ENCODE measurements at places on chromosomes 1 and 21. TPM values are rescaled to one million over a fixed set of nuclear protein-coding genes. Genes with fewer than 3 reads are reported as not detected.

The PALMD gene
- total RNA-seq = 115 TPM

The FCRL1 gene
- total RNA-seq = not detected

The CELA2B gene
- not detected for total RNA-seq

The NAV1 gene
- 63.3 TPM for total RNA-seq

The PLA2G2F gene
- not detected for total RNA-seq

The TMPRSS2 gene
- total RNA-seq = not detected

The CCDC181 gene
- 0.47 TPM for total RNA-seq

The MRPL55 gene
- 58.6 TPM for total RNA-seq

The SKI gene
- 35.3 TPM for total RNA-seq

DNA sequence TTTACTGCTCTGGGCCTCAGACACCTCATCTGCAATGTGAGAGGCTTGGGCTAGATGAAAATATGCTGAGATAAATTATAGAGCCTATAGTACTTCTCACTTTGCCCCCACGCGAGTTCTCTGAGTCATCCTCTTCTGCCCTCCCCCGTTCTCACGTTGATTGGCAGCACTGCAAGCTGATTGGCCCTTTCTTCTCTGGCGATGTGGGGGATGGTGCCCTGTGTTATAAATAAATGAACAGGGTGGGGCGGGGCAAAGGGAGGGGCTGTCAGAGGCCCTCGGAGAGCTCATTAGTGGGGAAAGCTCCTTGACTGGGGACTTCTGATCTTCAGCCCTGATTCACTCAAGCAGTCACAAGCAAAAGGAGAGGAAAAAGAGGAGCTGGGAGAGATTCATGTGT, 64.3 kb upstream of the ZC3H12A start:
- DNase-seq = no peak

GRCh38 chr1:192571668-192572067, 3.9 kb upstream of the RGS1 start:
- no peak for DNase-seq

GRCh38 chr1:159011751-159012150, 2.0 kb downstream of the IFI16 start:
- DNase-seq = no peak

- DNase-seq = no peak
Measured at GRCh38 chr1:241074507-241074906, 282.5 kb downstream of the RGS7 start.

DNA sequence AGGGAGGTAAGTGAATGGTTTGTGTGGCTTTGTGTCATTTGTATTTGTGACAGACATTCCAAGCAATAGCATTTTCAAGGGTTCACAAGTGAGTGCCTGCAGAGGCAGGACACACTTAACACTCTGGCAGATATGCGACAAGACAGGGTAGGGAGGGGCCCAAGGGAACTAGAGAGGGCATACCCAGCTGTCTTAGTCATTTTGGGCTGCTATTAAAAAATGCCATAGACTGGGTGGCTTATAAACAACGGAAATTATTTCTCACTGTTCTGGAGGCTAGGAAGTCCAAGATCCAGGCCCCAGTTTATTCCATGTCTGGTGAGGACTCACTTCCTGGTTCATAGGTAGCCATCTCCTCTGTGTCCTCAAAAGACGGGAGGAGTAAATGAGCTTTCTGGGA, 137.4 kb downstream of the FGGY start:
- DNase-seq = no peak

DNA sequence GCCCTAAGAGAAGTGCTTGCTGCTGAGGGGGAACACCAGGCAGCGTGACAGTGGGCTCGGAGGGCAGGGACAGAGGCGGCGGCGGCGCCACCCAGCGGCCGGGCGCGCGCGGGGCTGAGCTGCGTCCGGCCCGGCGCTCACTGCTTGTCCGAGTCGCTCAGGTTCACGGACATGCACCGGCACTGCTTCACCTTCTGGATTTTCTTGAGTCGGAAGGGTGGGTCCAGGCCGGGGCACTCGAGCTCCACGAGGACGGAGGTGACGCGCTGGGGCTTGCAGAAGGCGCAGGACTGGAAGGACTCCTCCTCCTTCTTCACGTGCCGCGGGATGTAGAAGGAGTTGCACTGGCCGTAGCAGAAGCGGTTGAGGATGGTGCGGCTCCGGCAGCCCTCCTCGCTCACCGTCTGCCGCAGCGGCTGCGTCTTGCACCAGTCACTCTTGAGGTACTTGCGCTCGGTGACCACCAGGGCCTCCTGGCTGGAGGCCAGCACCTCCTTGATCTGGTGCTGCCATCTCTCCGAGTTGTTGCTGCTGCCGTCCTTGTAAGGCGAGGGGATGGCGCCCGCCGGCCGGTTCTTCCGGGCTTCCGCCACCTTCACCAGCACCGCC, 119.0 kb downstream of the GREM2 start:
- no peak for DNase-seq

DNA sequence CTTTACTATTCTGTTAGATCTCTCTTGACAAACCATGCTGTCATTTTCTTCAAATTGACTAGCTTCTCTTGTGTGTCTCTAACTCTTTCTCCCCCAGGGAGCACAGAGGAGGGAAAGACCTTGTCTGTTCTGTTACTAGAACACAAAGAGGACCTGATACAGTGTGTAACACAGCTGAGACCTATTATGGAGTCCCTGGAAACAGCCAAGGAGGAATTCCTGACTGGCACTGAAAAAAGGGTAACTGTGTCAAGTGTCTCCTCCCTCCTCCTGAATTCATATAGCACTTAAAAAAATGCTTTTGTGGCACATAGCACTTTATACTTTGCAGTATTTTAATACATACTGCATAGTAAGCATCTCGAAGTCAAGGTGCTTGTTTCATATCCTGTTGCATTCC, 50.6 kb downstream of the ZBTB40 start:
- DNase-seq = no peak

GRCh38 chr1:26739329-26739914, 43.6 kb downstream of the ARID1A start:
- DNase-seq = no peak

- no peak for DNase-seq
Measured at GRCh38 chr1:210536254-210536961, 207.7 kb downstream of the HHAT start.

- DNase-seq = no peak
Measured at GRCh38 chr1:36561361-36561724, 78.6 kb upstream of the CSF3R start.

DNA sequence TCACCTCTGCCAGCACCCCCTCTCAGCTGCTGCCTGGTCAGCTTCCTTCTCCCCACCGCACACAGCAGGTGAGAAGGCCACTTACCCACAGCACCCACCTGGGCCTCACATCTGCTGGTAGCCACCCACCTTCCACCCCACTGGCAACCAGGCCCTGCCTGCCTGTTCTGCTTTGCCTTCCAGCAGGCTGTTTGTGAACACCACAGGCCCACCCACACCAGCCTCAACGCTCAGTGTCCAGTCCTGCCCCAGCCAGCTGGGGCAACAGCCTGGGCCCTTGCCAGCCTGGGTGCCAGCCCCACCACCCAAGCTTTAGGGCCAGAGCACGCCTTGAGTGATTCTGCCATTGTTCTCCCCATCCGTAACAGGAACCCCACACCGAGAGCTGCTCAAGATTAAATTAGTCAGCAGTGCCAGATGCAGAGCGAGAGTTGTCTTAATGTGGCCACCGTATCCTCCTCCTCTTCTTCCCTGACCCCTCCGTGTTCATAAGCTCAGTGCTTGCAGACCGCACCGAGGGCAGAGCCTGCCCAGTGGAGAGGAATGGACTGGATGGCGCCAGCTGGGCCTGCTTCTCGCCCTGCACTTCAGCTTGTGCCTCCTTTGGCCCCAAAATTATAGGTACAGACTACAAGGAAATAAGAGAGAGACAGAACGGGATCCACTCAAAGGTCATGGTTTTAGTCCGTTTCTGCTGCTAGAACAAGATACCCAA, 120.3 kb upstream of the COL6A1 start:
- no peak for DNase-seq

- DNase-seq = no peak
Measured at GRCh38 chr21:32456497-32456918, 44.0 kb downstream of the EVA1C start.

GRCh38 chr1:160360227-160360695, 6.6 kb upstream of the NHLH1 start:
- DNase-seq = no peak

DNA sequence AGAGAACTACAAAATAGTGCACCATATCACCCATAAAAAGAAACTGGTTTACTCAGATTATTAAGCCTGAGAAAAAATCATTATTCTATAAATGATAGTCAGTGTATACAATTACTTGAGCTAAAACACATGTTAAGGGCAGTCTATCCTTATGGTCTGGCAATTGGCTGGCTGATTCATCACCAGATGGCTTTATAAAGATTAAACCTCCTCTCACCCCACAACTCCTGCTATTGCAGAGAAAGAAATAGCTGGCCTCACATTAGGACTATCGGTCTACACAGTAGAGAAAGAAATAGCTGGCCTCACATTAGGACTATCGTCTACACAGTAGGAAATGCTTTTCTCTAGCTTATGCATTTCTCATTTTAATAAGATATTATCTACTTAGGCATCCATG, 21.2 kb downstream of the CEP170 start:
- no peak for DNase-seq
